Stimulated activated CD4-positive, alpha-beta T cell treated with anti-CD3 and anti-CD28 coated beads, Interleukin-1b, Interleukin-23, amount 100 ng/mL, for 24 hours (primary cell): ENCODE measurements at places on chromosomes 7 and 10.

- no peak for DNase-seq
Measured at GRCh38 chr10:113999531-113999930, 44.1 kb upstream of the ADRB1 start.

- DNase-seq = no peak
Measured at GRCh38 chr7:91424371-91424770, 160.1 kb downstream of the FZD1 start.

GRCh38 chr10:123200531-123200930 is 46.3 kb downstream of the BUB3 start:
- DNase-seq = no peak

- no peak for DNase-seq
Measured at GRCh38 chr10:15427843-15428414, 56.8 kb upstream of the FAM171A1 start.

- DNase-seq = no peak
Measured at GRCh38 chr7:55272328-55272727, 92.8 kb upstream of the LANCL2 start.

DNA sequence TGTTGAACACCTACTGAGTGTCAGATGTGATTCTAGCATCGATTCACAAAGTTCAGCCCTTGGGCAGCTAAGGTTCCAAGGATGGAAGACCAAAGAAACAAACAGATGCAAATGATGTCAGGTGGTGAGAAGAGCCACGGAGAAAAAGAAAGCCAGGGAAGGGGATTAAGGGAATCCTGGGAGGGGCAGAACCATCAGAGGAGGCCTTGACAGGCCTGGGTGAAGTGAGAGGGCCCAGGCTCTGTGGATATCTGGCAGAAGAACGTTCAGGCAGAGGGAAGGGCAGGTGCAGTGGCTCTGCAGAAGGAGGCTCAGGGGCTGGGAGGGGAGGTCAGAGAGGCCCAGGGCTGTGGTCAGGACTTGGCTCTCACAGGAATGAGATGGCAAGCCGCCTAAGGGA is 90.4 kb downstream of the C10orf105 start:
- DNase-seq = no peak

DNA sequence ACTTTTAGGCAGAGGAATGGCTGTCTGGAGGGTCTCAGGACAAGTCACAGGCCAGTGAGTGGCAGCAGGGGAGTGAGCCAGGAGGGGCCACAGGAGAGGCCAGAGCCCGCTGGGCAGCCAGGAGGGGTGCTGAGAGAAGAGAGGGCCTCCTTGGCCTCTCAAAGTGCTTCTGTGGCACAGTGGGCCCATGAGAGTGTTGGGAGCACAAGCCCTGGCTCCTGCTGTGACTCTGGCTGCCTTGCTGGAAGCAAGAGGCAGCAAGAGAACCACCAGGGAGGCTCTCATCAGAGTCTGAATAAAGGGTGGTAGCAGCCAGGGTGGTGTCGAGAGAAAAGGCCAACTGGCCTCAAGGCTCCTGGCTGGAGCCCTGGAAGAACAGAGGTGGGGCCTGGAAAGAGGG is 91.1 kb downstream of the VOPP1 start:
- no peak for DNase-seq

DNA sequence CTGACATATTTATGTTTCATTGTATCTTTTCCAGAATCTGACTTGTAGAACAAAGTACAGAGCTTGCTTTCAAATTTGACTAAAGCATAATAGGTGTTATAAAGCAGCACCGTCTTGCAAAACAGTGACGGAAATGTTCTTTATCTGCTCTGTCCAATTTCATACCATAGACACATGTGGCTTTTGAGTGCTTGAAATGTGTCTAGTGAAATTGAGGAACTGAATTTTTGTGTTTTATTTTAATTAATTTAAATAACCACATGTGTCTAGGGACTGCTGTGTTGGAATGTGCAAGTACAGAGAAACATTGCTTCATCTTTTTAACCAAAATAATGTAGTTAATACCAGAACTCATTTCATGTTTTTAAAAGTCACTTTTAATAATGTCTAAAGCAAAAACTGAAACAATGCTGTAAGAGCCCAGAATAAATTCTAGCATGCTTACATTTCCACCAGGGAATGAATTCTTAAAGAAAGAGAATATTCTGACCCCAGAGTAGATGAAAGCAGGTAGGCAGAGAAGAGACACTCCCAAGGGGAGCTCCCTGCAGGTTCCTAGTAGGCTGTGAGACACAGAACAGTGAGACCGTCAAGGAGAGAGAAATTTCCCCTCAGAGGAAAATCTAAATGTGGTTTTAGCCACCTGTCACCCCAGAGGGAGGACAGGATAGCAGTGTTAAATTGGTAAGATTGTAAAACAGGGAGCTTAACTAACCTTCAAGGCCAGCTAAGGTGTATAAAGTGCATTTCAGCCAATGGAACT is 175.3 kb upstream of the KMT2E start:
- DNase-seq = no peak

- no peak for DNase-seq
Measured at GRCh38 chr10:61001731-61002122, 57.7 kb upstream of the RHOBTB1 start.

DNA sequence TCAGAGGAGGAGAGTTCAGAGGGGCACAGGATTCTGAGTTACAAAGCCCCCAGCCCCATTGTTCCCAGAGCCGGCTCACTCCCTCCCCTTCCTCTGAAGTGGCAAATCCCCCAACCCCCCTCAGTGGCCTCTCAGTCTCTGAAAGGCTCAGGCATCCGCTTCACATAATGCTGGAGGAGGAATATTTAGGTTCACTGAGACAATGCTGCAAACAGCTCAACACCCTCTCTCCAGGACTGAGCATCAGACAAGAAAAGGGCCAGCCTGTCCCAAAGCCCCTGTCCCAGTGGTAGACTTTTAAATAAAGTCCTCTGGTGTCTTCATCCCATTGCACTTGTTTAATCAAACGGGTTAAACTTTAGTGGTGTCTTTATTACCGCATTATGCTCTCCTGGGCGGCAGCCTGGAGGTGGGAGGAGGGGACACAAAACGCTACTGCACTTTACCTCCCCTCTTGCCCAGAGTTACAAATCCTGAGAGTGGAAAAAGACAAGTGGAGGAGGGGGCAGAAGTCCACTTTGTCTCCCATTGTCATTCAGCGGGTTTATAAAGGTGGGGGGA is 257.9 kb downstream of the FGFR2 start:
- DNase-seq = no peak

GRCh38 chr7:100118388-100119071 is 628 bp downstream of the TAF6 start:
- no peak for DNase-seq

DNA sequence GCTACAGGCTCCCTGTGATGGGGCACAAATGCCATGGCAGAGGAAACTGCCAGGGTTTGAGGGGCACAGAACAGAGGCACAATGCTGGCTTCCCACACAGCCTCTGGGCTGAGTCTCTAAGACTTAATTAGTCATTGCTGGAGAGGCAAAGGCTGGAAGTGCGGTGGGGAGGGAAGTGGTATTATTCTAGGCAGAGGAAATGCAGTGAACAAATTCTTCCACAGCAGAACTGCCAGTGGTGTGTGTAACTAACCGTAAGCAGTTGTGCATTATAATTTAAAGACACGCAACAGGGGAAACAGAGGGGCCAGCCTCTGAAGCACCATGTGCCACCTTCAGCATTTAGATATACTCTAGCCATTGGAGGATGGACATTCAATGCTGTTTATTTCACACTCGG is 12.8 kb downstream of the ICA1 start:
- no peak for DNase-seq

DNA sequence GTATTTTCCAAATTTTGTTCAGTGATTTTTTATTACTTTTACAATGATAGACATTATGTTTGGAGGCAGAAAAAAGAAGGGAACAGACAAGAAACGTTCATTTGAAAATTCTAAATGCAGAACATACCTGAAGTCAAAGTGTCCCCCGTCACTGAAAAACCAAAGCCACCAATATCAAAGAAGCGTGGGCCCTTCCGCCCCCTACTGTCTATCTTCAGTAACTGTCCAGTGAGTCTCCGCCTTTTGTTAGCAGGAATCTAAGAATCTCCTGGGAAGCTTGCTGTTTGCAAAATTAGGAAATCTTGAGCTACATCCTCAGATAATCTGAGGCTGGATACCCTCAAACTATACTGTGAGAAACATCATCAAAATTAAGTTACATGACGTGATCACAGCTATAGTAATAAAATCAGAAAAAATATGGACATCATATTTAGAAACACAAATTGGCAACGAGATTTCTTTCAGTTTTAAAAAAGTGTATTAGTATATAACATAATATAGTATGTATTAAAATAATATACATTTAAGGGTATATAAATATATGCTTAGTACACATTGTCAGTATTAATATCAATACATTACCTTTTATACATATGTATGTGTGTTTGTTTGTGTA is 169.3 kb upstream of the AKR1E2 start:
- DNase-seq = peak; percentile 16

DNA sequence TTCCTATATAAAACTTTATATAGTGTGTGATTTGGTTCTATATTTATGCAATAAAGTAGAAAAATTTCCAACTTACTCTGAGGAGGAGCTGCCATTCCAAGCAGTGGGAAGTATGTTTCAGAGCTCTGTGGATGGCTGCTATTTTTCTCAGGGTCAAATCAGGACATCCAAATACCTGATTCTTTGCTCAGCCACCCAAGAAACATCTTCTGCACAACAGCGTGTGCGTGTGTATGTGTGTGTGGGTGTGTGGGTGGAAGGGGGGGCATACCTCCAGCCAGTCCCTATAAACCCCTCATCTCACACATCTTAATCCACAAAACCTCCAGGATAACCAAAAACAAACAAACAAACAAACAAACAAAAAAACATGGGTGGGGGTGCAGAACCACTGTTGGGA is 66.3 kb upstream of the EMX2 start:
- DNase-seq = no peak

DNA sequence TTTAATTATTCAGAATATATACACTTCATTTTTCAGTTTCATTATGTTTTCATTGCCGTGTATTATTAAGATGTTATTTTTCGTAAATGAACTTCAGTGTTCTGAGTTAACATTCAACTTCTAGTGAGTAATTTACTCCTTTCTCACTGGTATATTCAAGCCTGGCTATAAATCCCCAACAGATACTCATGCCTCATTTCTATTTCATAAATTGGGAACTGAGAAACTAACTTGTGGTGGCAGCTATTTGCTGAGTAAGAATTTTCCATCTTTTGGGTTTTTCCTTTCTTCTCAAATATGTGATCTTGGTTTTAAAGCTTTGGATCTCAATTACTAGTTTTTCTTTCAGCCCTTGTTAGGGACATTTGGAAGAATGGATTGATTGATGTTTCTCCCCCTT is 281.1 kb downstream of the CDK14 start:
- DNase-seq = no peak

DNA sequence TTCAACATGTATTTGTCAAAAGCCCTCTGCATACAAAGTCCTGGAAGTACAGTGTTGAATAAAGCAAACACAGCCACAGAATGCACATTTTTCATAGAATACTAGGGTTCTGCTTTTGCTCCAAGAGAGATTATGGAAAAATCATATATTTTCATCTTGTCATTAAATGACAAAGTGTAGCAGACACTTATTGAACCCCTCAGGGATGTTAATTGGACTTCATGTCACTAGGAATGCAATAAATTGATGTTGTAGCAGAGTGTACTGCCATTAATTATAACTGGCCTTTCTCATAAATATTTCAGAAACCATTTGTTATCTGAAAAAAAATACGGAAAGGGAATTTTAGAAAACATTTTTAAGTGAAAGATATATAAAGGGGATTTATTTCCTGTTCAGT is 64.5 kb upstream of the TAC1 start:
- no peak for DNase-seq

DNA sequence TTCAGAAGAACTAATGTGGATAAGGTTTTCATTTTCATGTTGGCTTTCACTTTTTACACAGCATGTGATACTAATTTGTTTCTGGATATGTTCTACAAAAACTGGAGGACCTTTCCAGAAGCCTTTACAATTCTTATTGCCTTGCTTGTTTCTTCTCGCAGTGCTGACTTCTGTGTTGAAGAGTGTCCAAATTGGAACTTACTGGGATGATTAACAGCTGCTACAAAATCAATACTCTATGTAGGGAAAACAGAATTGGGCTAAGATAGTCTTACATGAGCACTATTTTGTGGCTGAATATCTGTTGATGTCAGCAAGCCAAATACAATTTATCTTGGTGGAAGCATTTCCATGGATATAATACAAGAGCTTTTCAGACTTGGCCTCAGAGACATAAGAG is 351.2 kb downstream of the DGKB start:
- DNase-seq = no peak

DNA sequence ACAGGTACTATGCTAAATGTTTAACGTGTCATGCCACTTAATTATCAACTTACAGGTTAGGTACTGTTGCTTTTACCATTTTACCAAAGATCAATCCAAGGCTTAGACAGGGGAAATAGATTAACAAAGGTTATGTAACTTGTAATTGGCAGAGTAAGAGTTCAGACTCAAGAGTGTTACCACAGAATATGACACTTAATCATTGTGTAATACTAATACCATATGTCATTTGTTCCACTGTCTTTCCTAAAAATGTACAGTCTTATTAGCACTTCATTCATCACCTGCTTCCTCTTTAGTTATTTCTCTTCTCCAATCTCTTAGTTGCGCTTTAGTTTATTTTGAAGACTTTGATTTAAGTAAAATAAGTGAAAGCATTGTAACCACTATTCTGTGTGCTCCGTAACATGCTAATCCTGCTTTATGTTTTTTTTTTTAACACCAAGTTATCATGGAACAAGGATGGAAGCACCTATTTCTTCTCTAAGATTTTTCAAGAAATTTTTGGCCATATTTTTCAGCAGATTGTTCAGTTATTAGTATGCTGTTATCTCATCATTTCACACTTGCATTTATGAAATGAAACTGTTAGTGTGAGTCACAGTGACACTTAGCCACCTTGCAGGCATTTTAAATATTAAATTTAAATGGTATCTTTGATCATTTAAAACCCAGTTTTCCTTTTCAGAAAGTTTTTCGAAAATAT is 197.3 kb downstream of the PHF14 start:
- DNase-seq = no peak

- no peak for DNase-seq
Measured at GRCh38 chr10:11183015-11183414, 165.3 kb downstream of the CELF2 start.

DNA sequence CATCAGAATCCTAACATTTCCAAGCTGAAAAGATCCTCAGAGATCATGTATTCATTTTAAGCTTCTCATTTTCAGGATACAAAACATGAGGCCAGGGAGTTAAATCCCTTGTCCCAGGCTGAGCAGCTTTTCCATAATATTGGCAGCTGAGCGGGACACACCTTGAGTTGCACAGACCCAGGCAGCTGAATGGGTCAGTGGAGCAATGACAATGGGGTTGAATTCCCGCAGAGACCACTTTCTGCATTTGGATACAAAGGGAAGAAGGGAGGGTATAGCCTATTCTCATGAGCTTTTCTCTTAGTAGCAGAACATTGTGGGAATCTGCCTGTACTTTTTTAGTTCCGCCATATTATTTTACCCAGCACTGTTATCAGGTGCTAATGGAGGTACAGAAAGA is 49.5 kb downstream of the PRR15 start:
- DNase-seq = no peak

- DNase-seq = no peak
Measured at GRCh38 chr10:70502406-70502805, 23.8 kb downstream of the PALD1 start.

GRCh38 chr10:77680811-77681210 is 43.2 kb upstream of the KCNMA1 start:
- DNase-seq = no peak

- no peak for DNase-seq
Measured at GRCh38 chr10:128498378-128498730, 372.1 kb upstream of the MKI67 start.

GRCh38 chr10:34596351-34596750 is 218.7 kb downstream of the PARD3 start:
- no peak for DNase-seq
